ENCODE measurements at places on chromosomes 3 and 15.

DNA sequence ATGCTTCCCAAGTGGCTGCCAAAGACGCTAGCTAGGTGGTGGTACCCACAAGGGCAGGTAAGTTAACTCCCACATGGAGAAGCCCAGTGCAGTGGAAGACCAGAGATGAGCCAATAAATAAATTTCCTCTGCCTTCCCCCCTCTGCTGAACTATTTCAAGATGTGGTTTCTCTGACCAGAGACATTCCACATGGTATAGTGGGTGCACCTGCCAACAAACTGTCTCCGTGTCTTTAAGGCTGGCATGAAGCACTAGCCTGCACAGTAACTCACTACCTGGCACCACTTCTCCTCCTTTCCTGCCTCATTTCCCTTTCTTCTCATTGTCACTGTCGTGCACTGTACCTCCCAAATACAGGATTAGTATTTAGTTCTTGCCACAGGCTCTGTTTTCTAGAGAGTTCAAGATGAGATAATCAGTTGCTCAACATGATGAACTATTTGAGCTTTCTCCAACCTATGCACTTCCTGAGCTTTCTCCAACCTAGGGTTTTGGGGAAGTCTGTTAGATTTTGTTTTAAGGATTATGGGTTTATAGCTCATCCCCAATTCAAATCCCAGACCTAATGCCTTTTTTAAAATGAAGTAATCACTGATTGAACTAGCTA lies 8.4 kb upstream of the CRTAP start:
- no peak for DNase-seq

DNA sequence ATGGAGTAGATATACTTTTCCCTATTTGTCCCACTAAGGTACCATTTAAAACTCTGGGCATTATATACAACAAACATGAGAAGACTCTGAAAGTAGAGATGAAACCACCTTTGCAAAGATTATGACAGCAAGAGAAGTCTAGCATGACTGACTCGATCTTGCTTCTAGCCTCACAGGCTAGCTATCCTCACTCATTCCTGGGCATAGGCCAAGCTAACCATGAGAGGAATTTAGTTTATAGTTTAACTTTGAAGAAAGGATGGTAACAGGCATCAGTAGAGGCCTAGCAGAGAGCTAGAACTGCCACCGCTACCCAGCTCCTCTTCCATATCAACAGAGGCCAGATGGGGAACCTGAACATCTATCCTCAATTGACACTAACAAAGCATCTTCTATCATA lies 63.5 kb upstream of the FSIP1 start:
- DNase-seq: no peak

DNA sequence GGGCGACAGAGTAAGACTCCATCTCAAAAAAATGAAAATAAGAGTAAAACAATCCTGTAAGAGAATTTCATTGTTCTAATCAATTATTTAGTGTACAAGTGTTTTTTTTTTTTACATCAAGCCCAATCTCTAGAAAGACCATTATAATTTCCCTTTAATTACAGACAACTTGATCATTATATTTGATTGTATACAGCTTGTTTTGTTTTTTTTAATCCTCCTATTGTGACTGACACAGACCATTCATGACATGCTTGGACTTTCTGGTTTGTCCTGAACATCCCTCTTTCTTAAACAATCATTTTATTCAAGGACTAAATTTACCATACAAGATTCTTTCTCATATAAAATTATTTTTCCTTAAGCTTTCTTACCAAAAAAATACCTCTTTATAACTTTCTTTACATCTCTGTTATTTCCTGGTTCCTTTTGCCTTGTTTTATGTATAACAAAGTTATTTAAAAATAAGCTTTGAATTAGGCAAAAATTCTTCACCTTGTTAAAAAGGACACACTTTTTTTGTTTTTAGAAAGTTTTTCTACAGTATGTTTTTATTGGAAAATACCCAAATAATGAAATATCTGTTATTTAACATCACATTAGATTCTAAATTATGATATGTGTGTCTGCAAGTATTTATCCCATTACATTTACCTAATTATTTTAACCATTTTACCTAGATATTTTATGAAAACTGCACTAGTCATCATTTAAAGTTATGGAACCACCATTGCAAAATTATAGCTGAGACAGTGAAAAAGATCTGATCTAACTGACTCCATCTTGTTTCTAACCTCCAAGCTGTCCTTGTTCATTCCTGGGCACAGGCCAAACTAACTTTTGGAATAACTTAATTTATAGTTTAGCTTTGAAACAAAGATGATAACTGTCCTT lies 26.1 kb upstream of the GFM1 start:
- DNase-seq: no peak

DNA sequence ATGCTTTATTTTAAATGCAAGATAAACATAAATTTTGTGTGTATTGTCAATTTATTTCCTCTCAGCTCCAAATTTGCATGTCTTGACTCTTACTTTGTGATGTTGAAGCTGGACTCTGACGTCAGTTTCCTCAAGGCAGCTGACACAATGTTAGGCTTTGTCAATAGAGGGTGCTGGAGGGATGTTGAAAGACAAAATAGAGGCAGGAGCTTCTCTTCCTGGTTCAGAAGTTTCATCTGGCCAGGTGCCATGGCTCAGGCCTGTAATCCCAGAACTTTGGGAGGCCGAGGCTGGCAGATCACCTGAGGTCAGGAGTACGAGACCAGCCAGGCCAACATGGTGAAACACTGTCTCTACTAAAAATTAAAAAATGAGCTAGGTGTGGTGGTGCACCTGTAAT lies 408.6 kb downstream of the GBE1 start:
- DNase-seq: no peak

- no peak for DNase-seq
Measured at GRCh38 chr3:72816862-72817355, 31.3 kb downstream of the SHQ1 start.

GRCh38 chr3:95184038-95184437 lies 1121.2 kb downstream of the NSUN3 start:
- no peak for DNase-seq

- no peak for DNase-seq
Measured at GRCh38 chr3:145716519-145716918, 444.5 kb downstream of the PLOD2 start.

DNA sequence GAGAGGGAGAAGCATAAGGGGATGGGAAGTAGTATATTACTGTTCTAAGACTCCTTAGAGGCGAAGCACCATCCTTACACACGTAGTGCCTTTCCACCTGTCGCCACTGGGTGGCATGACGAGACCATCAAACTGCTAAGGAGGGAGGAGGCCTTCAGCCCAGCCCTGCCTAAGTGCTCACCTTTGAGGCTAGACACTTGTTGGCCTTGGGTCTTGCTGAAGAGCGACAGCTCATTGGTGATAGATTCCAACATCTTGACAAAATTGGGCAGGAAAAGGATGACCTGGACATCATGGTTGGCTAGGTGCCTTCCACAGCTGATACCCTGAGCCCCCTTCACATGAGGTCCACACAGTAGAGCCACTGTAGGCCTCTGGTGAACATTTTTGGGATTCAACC lies 19.6 kb downstream of the CLK3 start:
- peak; percentile 82 for DNase-seq

GRCh38 chr3:152843955-152844354 lies 9.0 kb downstream of the P2RY1 start:
- no peak for DNase-seq

GRCh38 chr3:18512007-18512406 lies 86.9 kb upstream of the SATB1 start:
- DNase-seq: no peak

- no peak for DNase-seq
Measured at GRCh38 chr3:64815789-64816188, 128.0 kb upstream of the ADAMTS9 start.

- no peak for DNase-seq
Measured at GRCh38 chr3:8756671-8757070, 12.7 kb downstream of the OXTR start.
